ENCODE measurements at places on chromosomes 1 and 21.
A peak's percentile ranks its signal among the peaks of the same experiment; 100 is the strongest.

GRCh38 chr1:21234779-21235178 is 55.5 kb downstream of the ECE1 start:
- ATAC-seq = no peak

DNA sequence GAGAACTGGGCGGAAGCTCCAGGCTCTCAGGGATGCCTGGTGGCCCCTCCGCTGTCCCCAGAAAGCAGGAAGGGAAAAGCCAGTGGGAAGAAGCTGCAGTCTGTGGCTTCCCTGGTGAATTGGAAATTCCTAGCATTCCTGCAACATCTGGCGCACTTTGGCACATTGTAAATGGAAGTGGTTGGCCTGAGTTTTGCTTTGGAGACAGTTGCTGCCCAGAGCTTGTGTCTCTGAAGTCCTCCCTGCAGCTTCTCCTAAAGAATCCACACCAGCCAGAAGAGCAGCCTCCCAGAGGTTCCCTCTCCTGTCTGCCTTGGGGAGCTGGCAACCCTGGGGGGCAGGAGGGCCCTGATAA is 48.2 kb downstream of the ARHGEF10L start:
- no peak for ATAC-seq

GRCh38 chr1:23514111-23514679 is 16.8 kb downstream of the E2F2 start:
- no peak for ATAC-seq

- no peak for ATAC-seq
These were observed 30.2 kb downstream of the TRAF5 start for GRCh38 chr1:211356723-211357407.

GRCh38 chr1:54487571-54488050 is 60.4 kb upstream of the ACOT11 start:
- no peak for ATAC-seq

GRCh38 chr1:117598489-117598888 is 7.4 kb upstream of the TENT5C start:
- ATAC-seq = no peak

DNA sequence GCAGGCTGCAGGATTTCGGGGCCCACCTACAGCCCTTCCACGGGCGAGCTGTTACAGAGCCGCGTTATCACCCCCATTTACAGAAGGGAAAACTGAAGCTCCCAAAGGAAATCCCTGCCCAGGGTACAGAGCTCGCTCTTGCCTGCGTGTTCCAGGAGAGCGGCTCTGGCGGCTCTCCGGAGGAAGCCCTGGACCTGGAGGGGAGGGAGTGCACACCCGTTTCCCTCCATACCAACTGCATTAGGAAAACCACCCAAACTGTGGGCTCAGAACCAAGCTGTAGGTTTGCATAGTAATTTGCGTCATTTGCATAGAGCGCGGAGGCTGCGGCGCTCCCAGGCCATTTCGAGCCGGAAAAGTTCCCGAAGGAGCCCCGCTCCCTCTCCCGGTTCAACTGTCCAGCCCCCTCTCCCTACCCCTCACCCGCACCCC is 24.7 kb upstream of the ADGRB2 start:
- peak; percentile 40 for ATAC-seq

- ATAC-seq = no peak
These were observed 142.3 kb upstream of the TMPRSS15 start for GRCh38 chr21:18545908-18546307.

DNA sequence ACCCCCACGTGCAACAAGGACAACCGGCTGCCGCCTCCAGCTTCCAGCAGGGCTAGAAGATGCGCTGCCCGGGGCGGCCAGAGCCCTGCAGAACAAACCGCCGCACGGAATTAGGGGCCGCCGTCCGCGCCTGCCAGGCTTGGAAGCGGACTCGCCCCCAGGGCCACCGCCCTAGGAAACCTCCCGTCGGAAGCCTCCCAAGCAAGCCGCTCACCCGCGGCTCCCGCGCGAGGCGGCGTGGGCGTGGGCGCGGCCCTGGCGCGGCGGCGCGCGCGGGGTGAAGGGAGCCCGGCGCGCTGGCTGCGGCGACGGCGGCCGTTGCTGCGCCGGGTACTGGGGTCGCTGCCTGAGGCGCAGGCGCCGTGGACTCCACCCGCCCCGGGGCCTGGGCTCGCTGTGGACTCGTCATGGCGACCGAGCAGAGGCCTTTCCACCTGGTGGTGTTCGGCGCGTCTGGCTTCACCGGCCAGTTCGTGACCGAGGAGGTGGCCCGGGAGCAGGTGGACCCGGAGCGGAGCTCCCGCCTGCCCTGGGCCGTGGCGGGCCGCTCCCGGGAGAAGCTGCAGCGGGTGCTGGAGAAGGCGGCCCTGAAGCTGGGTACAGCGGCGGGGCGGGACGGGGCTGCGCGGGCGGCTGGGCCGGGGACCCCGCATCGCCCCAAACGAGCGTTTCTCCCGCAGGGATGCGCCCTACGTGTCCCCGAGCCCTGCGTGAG is at the start of gene SCCPDH:
Gene SCCPDH, plus strand, starts transcription at position 394 of the 715 bp plus-strand sequence. Its CDS starts 14 bp downstream, at position 408.
- peak; percentile 80 for ATAC-seq

- peak; percentile 38 for ATAC-seq
These were observed 53.9 kb downstream of the PRSS38 start for GRCh38 chr1:227869279-227869842.

GRCh38 chr1:29732453-29732852 is 496.1 kb downstream of the PTPRU start:
- ATAC-seq = no peak

GRCh38 chr1:180909005-180909414 is 3.7 kb upstream of the KIAA1614 start:
- ATAC-seq = no peak
